ENCODE measurements at places on chromosomes 7 and 10.

DNA sequence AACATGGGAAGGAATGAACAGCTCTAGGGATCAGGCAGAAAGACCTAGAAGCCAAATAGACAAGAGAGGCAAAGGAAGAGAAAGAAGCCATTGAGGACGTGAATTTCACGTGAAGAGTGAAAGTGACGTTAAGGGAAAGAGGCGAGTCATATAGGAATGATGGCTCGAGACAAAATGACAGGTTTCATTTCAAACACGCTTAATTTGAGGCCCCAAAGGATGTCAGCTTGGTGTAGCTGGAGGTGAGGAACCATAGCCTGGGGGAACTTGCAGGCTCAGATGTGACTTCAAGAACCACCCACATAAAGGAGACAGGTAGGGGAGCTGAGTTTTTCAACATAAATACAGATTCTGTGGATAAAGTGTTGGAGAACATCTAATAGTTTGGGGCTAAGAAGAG is 84.3 kb upstream of the ATP6V0A4 start:
- no peak for DNase-seq

GRCh38 chr10:661597-662222 is 27.8 kb downstream of the DIP2C start:
- DNase-seq = no peak

DNA sequence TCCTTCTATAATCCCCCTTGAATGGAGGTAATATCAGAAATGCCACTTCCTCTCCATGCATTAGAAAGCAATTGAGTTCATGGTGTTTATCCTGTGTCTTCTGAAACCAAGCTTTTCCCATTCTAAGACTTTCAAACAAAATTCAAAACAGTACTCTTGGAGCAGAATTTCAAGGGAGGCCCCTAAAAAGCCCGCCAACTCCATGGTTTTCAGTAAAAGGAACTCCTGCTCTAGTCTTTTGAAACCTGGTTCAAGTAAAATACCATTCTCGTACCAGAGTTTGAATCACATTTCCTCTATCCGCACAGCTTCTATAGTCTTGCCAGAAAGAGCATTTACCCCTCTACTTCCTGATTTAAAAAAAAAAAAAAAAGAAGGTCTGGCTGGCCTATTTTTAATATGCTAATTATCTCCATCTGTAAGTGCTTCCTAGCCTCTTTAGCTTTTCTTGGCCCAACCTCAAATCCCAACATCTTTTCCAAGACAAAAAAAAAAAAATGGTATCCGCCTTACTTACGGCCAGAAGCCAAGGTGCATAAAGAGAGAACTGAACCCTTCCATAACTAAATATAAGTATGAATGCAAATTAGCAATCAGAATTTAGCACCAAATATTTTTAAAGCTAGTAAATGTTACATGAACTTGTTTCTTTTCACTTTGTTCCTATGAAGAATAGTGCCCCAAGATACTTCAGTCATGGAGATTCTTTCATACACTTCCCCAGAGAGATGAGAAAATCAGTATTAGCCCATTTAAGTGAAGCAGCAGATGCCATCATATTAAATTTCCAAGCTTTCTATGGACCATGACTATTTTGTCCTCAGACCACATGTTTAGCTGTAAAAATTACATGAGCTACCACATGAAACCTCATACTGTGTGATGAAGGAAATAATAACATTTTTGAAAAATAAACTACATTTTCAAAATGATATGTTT is 199.9 kb upstream of the FAM3C start:
- no peak for DNase-seq

DNA sequence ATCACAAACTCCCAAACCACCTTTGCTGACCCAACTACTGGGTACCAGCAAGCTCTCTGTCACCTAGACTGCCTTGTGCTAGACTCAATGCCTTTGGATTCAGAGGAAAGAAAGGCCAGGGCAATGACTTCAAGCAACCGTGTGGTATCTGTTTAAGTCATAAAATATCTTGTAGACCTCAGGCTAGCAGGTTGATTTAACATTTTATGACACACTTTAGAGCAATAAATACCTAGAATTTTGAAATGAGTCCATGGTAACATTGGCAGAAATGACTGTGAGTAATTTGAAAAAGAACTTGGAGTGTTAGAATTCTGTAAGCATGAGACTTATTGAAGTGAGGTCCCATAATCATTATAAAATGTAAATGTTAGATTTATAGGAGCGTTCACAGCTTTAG is 87.2 kb downstream of the TWIST1 start:
- no peak for DNase-seq

DNA sequence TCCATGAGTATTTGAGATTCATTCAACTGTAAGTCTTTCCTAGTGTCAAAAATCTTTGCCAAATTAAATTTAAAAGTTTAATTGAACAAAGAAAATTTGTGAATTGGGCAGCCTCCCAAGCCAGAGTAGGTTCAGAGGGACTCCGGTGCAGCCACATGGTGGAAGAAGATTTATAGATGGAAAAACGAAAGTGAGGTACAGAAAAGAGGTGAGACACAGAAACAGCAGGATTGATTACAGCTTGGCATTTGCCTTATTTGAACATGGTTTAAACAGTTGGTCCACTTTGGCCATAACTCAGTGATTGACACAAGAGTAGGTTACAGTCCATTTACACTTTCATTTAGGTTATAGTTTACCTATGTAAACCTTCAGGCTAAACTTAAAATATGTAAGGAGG is 465.8 kb downstream of the ARL4A start:
- no peak for DNase-seq

DNA sequence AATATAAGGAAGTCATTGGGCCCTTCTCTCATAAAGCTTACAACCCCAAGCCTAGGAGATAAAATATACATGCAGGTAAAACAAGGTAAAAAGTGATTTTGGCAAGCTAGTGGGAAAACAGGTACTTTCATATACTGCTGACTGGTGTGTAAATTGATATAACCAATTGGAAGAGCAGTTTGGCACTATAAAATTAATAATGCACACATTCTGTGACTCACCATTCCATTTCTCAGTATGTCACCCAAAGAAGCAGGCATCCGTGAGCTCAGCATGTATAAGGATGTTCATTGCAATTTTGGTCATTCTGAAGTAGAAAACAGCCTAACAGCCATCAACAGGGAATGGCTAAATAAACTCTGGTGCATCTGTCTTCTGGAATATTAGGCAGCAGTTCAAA is 2.9 kb downstream of the MACROH2A2 start:
- no peak for DNase-seq
